ENCODE measurements at places on chromosomes 2 and 18.

GRCh38 chr2:186099826-186100225 is 361.2 kb downstream of the FSIP2 start:
- DNase-seq, result no peak

DNA sequence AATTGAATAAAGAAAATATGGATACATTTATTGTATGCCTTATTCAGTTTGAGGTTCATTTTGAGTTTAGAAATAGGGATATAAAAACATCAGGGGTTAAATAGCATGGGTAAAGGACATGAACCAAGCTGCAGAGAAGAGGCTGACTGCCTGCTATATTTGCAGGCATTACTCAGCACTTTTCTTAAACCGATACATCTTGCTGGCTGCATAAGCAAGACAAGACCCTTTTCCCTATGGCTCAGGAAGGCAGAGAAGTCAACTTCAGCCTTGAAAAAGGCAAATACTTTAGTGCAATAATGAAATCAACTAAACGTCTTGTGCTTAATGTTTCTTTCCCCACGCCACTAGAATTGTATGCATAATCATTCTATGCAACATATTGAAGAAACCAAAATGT is 36.4 kb downstream of the SCN1A start:
- DNase-seq, result no peak

DNA sequence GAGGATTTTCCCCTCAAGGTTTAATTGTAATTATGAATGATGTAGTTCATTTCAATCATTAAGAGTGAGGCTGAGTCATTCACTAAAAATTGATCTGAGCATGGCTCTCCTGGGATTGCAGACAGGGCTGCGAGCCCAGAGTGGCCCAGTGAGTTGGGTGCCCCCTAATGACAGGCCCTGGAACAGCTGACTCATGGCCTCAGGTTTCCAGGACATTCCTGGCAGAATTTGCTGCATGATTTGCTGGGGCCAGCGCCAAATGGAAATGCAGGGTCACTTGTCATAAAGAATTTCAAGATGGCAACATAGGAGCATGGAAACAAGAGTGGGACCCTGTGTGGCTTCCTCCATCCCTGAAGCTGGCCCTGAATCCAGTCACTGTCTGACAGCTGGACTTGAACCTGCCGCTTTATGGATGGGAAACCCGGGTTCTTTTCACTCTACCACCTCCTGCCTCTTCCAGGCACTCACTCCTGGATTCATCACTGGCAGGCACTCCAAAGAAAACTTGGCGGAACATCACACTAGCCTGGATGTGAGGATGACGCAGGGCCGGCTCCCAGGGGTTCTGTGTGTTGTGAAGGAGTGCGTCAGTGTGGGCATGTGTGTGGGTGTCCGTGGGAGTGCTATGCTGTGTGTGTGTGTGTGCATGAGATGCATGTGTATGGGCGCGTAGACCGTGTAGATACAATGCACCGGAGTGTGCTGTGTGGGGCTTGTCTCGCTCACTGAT is 15.2 kb downstream of the OTOF start:
- no peak for DNase-seq

GRCh38 chr2:121479882-121480522 is 50.7 kb upstream of the RNU4ATAC start:
- DNase-seq, result no peak

- DNase-seq, result no peak
These were observed 88.1 kb upstream of the SEC11C start for GRCh38 chr18:59051470-59052165.

- DNase-seq, result no peak
These were observed 233.7 kb upstream of the SPOPL start for GRCh38 chr2:138267902-138268254.

DNA sequence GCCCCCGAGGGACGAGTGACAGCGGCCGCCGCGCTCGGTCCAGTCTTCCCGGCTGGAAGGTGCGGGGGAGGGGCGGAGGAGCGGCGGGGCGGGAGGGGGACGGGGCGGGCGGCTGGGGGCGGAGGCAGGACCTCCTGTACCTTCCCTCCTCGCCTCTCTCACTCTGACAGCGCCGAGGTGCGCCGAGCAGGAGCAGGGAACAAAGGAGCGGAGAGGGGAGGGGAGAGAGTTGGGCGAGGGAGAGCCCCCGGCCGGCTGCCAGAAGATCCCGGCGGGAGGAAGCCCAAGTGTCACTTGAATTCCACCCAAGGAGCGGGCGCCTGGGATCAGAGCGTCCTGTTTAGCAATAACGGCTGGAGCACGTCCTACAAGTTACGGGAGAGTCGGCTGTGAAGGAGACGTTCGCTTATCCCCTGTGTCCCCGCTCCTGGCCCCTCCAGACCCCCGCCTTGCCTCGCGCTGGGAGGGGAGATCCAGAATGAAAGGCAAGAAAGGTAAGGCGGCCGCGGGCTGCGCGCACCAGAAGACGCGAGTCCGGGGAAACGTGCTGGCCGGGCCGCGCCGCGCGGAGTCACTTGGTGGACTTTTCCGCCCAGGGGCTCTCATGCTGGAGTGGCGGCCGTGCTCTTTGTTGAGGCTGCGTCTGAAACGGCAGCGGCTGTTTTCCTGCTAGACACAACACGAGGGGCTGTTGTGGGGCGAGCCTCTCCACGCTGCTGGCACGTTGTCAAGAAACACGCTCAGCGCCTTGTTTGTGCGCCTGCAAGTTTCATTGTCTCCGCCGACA is at the start of gene TGIF1:
TSS of gene TGIF1 (plus strand) at position 161 of the 787 bp plus-strand sequence. CDS start at position 479, 318 bp downstream.
- peak; percentile 80 for DNase-seq

DNA sequence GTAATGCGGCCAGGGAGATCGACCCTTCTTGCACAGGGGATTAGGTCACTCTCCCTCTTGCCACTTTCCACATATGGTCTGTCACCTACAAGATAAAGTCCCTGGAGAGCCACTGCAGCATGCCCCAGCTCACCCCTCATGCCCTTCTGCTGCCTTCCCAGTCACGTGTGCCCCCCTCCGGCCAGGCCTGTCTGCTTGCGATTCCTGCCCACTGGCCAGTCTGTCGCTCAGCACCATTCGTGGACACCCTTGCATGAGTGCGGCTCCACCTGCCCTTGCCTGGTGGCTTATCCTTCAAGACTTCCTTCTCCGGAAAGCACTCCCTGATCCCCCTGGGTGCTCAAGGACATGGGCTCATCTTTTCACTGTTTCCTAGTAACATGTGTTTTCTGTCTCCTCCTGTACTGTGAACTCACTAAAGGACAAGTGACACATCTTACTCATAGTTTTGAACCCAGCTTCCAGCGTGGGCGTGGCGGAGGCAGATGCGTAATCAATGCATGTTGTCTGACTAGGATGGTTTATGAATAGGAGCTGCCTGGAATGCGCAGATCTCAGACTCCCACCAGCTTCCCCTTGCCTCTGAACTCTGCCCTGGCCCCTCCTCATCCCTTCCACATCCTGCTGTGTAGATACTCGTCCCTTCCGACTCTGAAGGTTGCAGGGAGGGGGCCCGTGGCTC is 7.8 kb upstream of the NT5DC4 start:
- DNase-seq, result no peak

GRCh38 chr2:188466761-188467160 is 175.1 kb downstream of the GULP1 start:
- no peak for DNase-seq

- no peak for DNase-seq
These were observed 90.6 kb downstream of the POU3F3 start for GRCh38 chr2:104944495-104944894.

DNA sequence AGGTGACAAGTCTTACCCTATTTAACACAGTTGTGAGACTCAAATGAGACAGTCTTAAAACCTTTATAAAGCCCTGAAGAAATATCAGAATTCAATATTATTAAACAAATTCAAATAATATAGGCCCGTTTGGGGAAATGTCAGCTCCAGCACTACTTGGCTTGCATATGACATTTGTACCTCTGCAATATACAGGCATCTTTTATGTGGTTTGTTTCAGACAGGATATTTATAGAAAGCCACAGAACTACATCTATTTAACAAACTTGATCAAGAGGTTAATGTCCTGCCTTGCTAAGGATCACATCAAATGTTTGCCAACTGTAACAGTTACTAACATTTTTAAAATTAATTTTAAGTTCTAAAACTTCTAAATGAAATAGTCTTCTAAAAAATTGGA is 3.2 kb upstream of the MREG start:
- DNase-seq, result no peak

GRCh38 chr18:12290086-12290485 is 18.0 kb upstream of the TUBB6 start:
- DNase-seq, result no peak

DNA sequence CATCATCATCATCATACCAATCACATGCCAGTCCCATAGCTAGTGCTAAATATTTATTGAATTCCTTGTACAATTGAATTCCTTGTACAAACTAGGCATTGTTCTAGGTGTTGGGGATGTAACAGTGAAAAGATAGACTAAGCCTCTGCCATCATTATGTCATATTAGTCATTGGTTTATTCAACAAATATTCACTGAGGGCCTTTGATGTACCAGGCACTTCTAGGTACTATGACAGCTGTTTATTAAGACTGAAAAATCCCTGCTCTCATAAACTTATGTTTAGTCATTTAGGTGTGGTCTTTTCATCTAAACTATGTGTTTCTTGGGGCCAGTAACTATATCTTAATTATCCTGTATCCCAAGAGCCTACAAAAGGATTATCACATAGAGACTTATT is 412.3 kb upstream of the ETAA1 start:
- DNase-seq, result no peak

DNA sequence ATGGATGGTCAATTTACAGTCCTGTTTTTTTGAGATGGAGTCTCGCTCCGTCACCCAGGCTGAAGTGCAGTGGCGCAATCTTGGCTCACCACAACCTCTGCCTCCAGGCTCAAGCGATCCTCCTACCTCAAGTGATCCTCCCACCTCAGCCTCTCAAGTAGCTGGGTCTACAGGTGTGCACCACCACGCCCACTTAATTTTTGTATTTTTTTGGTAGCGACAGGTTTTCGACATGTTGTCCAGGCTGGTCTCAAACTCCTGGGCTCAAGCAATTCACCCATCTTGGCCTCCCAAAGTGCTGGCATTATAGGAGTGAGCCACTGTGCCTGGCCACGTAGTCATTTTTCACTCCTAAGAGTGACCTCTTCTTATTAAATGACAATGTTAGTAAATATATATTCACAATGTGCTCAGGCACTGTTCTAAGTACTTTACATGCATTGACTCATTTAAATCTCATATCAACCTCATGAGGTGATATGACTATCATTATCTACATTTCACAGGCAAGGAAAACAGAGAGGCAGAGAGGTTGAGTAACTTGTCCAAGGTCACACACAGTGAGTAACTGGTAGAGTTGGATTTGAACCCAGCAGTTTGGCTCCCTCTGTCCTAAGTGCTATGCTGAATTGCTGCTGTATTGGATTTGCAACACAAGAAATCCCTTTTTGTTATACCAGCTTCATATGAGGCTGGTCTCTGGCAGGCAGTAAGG is 5.6 kb upstream of the DIS3L2 start:
- no peak for DNase-seq

DNA sequence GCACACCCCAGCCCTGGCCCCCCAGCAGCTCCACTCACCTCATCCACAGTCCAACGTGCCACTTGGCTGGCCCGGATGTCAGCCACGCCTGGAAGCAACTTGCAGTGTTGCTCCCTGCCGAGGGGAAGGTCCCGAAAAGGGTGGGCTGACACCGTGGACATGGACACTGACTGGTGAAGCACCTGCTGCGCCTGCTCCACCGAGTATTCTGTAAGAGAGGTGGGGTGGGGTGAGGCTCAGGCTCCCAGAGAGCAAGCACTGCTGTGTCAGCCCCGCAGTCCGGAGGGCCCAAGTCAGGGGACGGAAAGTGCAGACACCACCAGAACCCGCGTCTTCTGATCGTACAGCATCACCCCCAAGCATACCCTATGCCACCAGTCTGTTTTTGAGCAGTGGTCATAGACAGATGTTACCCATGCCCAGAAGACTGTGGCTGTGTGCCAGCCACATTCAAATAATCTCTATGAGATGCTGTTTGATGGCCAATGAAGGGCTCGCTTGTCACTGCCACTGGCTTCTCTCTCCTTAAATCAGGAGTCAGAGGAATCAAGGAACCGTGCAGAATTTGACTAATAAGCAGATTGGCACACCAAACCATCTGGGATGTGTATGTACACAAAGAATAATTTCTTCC is 74.2 kb upstream of the TMEM200C start:
- no peak for DNase-seq

DNA sequence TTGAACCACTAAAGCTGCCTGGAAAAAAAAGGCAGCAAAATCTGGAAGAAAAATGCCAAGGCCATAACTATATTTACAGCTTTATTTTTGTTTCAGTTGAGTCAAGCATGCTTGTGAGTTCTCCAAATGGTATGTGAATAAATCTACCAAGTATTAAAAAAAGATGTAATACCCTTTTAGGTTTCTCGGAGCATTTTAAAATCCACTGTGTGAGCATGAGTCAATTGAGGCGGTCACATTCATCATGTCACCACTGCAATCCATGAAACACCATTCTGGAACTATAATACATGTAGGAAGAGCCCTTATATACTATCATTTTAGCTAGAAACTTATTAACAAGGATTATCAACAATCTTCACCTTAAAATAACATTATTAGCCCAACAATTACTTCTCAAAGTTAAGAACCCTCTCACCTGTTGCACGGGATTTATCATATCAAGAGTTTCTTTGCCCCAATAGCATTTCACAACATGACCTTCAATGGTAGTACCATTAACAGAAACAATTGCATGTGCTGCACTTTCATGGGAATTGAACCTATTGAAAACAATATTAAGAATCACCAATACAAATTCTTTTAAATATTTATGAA is 24.2 kb upstream of the C2orf42 start:
- DNase-seq, result no peak

GRCh38 chr2:217752714-217753459 is 249.9 kb downstream of the TNS1 start:
- no peak for DNase-seq

GRCh38 chr2:96146153-96146880 is 1.1 kb upstream of the DUSP2 start:
- DNase-seq, result peak; percentile 83

GRCh38 chr2:229370509-229370908 is 99.4 kb upstream of the PID1 start:
- DNase-seq, result no peak

- no peak for DNase-seq
These were observed 97.1 kb upstream of the ZNF521 start for GRCh38 chr18:25449046-25449445.

GRCh38 chr2:121103960-121104359 is 181.0 kb downstream of the TFCP2L1 start:
- DNase-seq, result no peak
